ENCODE measurements at places on chromosomes 7 and 10. TPM values are rescaled to one million over a fixed set of nuclear protein-coding genes. Genes with fewer than 3 reads are reported as not detected.

- no peak for DNase-seq
These were observed 82.5 kb downstream of the ZNF365 start for GRCh38 chr10:62456611-62457101.

DNA sequence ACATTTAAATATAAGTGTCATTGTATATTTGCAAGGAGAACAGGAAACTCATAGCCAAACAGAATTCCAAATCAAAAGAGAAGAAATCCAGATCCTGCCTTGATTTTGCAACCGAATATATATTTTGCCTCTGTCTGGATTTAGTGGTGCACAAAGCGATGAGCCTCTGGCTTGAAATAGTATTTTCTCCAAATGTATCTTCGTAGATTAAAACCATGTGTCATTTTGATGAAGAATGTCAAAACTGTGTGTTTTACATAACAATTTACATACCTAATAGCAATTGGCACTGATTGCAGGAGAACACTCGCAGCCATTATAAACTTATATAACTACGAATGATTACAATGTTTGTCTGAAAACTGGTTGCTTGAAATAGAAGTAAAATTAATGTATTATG lies 156.4 kb downstream of the ARID5B start:
- DNase-seq, result no peak

- no peak for DNase-seq
These were observed at the start of gene AEBP1 for GRCh38 chr7:44103923-44104859. TSS of gene AEBP1 (plus strand) at chr7:44104345. CDS start at chr7:44104666, 321 bp downstream.

GRCh38 chr10:116147147-116147905 lies 125.7 kb downstream of the GFRA1 start:
- peak; percentile 77 for DNase-seq

DNA sequence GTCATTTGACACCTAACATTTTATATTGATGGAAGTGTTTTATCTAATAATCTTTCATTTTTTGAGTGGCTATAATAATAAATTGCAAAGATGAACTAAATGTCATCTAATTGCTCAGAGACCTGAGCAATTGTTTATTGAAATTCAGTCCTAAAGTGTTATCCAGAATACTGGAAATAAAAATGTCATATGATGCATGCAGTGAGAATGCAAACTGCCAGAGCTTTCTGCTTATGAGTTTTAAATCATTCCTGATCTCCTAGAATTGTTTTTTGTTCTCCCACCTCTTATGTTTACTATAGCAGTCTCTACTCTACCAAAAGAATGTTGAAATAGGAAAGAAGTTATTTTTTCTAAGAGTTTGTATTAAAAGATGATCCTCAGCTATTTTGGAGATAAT lies 116.7 kb downstream of the FOXP2 start:
- DNase-seq, result no peak

- no peak for DNase-seq
These were observed 77.9 kb downstream of the ARHGAP21 start for GRCh38 chr10:24645784-24646183.

AGMO gene
- 0.57 TPM for total RNA-seq

AKR1B15 gene
- 0.24 TPM for total RNA-seq
